ENCODE measurements at places on chromosomes 7 and 10. TPM values are rescaled to one million over a fixed set of nuclear protein-coding genes. Genes with fewer than 3 reads are reported as not detected.

TMEM254 gene
- 28.8 TPM for total RNA-seq

BUB3 gene
- 237 TPM for total RNA-seq

DNA sequence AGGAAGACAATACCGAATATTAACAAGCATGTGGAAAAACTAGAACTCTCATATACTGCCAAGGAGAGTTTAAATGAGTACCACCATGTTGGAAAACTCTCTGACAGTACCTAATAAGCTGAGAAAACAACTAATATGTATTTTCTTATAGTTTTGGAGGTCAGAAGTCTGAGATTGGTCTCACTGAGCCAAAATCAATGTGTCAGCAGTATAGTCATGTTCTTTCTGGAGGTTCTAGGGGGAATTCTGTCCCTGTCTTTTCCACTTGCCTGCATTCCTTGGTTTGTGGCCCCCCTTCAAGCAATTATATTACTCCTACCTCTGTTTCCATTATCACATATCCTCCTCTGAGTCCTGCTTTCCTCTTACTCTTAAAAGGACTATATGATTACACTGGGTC lies 144.6 kb downstream of the HBP1 start:
- H3K27me3 ChIP-seq: no peaks in the 10 kb centered on the region
- H3K36me3 ChIP-seq: no peaks in the 10 kb centered on the region
- H3K4me3 ChIP-seq: no peak overlapping the region
- no peak for DNase-seq
- no peak overlapping the region for H3K27ac ChIP-seq
- H3K4me1 ChIP-seq: no peaks in the 10 kb centered on the region

- H3K4me1 ChIP-seq: peaks cover 13% of the 10 kb centered on the region
- no peaks in the 10 kb centered on the region for H3K36me3 ChIP-seq
- H3K4me3 ChIP-seq: no peak overlapping the region
- H3K27me3 ChIP-seq: no peaks in the 10 kb centered on the region
- no peak for DNase-seq
Observed at GRCh38 chr10:99344715-99345114, 15.6 kb downstream of the CNNM1 start.

- no peaks in the 10 kb centered on the region for H3K36me3 ChIP-seq
- H3K27me3 ChIP-seq: no peaks in the 10 kb centered on the region
- DNase-seq: no peak
- no peak overlapping the region for H3K27ac ChIP-seq
- H3K4me1 ChIP-seq: peaks cover 8% of the 10 kb centered on the region
Observed at GRCh38 chr7:133429371-133429770, 176.5 kb downstream of the EXOC4 start.

DNA sequence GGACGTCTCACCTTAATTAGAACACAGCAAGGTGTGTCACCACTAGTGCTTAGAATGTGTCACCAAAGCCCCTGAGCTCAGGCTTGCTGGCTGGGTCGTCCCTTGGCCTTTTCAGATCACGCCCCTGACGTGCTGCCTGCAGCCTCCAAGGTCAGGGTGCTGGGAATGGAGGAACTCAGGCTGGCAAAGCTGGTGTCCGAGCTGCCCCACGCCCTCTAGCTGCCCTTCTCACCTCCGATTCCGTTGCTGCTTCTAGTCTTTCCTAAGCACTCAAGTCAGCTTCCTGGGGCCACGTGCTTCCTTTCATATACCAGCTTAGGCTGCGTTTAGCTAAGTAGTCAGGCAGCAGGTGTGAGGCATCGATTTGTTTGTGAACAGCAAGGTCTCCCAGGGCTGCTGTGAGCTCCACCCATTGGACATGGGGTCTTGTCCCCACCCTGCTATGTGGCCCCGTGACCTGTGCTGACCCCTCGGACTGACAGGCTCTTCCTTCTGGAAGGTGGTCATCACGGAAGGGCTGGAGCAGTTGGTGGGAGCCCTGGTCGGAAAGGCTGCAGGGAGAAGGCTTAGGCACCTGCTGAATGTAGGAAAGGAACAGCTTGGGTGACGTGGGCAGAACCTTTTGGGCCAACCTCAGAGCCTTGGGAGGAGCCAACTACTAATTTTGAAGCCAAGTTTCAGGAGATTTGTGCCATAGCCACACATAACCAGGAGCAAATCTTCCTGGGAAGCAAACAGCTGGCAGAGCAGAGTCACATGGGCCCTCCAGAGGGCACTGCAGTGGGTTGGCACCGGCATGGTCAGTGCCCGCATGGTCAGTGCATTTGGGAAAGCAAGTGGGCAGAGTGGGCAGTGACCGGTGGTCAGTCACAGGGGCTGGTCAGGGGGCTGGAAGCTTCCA lies 28.8 kb downstream of the VIPR2 start:
- peaks cover 13% of the 10 kb centered on the region for H3K27me3 ChIP-seq
- H3K36me3 ChIP-seq: no peaks in the 10 kb centered on the region
- H3K4me1 ChIP-seq: no peaks in the 10 kb centered on the region
- no peak for DNase-seq

FOXK1 gene
- 72.7 TPM for total RNA-seq

SLC26A5 gene
- not detected for total RNA-seq

- no peak overlapping the region for H3K4me3 ChIP-seq
- H3K4me1 ChIP-seq: peaks cover 9% of the 10 kb centered on the region
- no peak overlapping the region for H3K27ac ChIP-seq
- H3K36me3 ChIP-seq: no peaks in the 10 kb centered on the region
- DNase-seq: no peak
Observed at GRCh38 chr7:43872406-43873110, 3.2 kb upstream of the MRPS24 start.

DNA sequence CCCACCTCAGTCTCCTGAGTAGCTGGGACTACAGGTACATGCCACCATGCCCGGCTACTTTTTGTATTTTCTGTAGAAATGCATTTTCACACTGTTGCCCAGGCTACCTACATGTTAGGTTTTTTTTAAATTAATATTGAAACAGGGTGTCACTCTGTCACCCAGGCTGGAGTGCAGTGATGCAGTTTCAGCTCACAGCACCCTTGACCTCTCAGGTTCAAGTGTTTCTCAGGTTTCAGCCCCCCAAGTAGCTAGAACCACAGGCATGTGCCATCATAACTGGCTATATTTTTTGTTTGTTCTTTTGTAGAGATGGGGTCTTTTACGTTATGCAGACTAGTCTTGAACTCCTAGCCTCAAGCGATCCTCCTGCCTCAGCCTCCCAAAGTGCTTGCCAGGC lies 32.4 kb upstream of the ZMIZ2 start:
- no peak overlapping the region for H3K27ac ChIP-seq
- no peak for DNase-seq
- H3K36me3 ChIP-seq: no peaks in the 10 kb centered on the region
- H3K4me3 ChIP-seq: no peak overlapping the region
- no peaks in the 10 kb centered on the region for H3K27me3 ChIP-seq

GNGT1 gene
- total RNA-seq: not detected

DNA sequence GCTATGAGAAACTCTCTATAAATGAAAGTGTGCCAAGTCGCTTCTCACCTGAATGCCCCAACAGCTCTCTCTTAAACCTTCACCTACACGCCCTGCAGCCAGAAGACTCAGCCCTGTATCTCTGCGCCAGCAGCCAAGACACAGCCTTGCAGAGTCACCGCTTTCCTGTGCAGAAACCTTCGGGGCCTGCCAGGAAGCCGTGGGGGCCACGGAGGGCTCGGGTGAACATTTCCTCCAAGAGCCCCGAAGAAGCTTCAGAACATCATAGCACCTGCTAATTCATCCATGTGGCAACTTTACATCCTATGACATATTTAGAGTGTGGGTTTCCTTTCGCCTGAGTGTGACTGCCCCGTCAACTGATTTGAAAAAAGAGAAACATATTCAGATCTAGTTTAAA lies 55.7 kb upstream of the PRSS58 start:
- H3K27ac ChIP-seq: no peak overlapping the region
- no peak overlapping the region for H3K4me3 ChIP-seq
- no peak for DNase-seq

FAM13C gene
- total RNA-seq: not detected

FRA10AC1 gene
- total RNA-seq: 20.3 TPM

DNA sequence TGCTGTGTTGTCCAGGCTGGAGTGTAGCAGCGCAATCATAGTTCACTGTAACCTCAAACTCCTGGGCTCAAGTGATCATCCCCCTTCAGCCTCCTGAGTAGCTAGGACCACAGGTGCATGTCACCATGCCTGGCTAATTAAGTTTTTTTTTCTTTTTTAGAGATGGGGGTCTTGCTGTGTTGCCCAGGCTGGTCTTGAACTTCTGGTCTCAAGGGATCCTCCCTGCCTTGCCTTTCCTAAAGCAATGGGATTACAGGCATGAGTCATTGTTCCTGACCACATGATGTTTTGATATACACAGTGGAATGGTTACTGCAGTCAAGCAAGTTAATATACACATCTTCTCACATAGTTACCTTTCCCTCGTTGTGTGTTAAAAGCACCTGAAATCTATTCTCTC lies 140.3 kb downstream of the GPR85 start:
- no peaks in the 10 kb centered on the region for H3K4me1 ChIP-seq
- peaks cover 2% of the 10 kb centered on the region for H3K27me3 ChIP-seq
- H3K36me3 ChIP-seq: no peaks in the 10 kb centered on the region

DNA sequence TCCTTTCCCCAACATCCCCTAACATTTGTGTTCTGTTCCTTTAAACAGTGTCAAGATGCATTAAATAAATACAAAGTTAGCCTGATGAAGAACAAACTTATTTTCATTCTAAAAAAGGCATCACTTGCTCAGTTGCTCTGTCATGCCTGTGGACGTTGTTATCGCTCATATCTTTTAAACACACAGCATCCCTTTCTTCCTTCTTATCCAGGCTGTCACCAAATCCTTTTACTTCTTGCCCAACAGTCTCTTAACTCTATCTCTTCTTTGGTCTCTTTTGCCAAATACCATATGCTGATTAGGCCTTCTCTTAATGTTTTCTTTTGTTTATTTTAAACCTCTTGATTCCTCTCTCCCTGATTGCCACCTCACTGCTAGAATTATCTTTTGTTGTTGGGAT lies 43.9 kb downstream of the DKK1 start:
- peak overlapping the region; percentile 68 for H3K27ac ChIP-seq
- no peaks in the 10 kb centered on the region for H3K27me3 ChIP-seq
- no peak overlapping the region for H3K4me3 ChIP-seq
- no peak for DNase-seq

C7orf33 gene
- total RNA-seq: not detected

Measured in Panc1 (cell line).